ENCODE measurements at places on chromosomes 12 and 14.

DNA sequence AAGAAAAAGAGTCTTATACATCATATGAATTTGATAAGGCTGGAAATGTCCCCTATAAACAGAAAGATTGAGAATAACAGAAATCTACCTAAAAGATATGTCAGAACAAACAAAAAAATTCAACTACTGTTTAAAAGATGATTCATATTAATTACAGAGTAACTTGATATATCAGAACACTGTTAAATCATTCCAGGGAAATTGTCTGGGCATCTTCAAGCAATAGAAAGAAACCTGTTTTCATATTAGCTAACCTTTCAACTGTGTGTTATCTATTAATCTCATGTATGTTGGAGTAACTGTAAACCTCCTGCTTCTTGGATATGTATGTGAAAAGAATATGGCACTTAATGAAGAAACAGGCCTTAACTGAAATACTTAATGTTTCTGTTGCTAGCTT lies 96.7 kb downstream of the NUBPL start:
- no peak for DNase-seq

DNA sequence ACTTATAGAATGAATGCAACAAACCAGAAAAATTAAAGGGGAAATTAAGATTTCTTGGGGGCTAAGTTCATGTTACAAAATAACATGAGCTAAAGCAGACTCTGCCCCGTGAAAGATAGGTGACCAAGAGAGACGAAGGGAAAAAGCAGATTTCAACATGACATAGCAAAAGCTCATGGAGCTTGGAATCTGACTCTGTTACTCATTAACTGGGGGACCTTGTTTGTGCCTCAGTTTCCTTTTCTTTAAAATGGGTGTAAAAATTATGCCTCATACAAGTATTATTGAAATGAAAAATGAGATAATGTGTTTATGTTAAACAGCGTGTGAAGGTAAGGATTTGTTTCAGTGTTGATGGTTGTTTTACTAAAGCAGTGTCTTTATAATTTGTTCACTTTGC lies 11.5 kb downstream of the BICDL1 start:
- DNase-seq, result no peak

- DNase-seq, result no peak
These were observed 154.1 kb downstream of the SRGAP1 start for GRCh38 chr12:63998584-63998983.

GRCh38 chr14:101174980-101175606 lies 271.6 kb upstream of the RTL1 start:
- DNase-seq, result no peak

DNA sequence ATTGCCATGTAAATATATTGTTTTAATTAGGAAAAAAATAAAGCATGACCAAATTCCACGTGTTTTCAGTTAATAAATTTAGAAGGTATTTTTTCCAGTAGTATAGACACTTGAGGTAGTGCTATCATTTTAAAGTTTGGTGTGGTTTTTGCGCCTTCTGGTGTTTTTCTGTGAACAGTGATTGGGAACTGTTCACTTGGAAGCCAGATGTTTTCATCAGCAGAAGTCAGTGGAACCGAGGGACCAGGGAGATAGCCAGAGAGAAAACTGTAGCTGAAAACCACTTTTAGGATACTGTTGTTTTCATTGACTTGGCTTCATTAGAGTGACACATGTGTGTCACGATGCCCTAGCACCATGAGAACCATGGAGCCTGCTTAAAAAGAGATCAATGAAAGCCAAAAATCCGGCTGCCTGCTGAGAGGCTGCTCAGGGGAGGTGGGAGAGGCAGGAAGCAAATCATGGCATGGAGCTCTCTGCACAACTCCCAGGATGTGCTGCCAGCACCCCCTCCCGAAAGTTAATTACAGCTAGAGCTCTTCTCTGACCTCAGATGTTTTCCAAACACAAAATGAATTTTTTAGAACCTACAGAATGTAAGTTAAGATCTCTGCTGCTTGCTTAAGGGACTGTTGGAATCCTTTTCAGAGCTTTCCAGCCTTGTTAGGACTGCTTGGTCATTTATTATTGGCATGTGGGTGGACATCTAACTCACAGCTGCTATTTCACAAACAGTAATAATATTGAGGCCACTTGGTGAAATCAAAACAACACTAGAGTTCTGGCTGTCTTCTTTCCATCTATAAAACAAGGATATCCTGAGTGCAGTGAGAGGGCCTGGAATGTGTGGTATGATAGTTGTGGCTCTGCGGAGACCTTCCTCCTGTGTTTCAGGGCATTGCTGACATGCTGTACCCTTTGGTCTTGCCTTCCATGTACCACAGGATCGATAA lies 192.3 kb downstream of the ANO4 start:
- no peak for DNase-seq

GRCh38 chr12:104581005-104581570 lies 124.3 kb downstream of the CHST11 start:
- DNase-seq, result no peak

DNA sequence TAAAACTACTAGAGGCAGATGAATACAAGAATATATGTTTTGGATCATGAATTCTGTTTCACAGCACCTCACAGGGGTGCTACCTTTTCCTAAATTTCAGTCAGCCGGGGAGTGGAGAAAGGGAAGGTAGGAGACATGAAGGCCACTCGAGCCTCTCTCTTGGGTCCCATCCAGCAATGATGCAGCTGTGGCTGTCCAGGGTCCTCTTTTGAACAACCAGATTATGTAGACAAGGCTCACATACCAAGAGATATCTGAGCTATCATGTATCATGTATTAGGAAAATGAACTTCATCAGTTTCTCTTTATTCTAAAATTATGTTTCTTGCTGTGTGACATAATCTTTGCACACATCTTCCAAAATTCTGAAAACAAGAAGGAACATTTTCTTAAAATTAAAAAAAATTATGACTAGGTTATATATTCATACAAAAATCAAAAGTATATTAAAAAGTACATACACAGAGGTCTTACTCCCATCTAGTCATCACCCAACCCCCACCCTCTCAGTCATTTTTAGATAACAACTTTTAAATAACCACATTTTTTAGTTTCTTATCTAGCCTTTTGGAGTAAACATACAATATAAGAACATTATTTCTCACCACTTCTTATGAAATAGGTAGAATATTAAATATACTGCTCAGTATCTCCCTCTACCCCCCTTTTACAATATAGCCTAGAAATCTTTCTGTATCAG lies 88.7 kb downstream of the ACADS start:
- no peak for DNase-seq

- no peak for DNase-seq
These were observed 45.1 kb upstream of the KITLG start for GRCh38 chr12:88625356-88625755.

- no peak for DNase-seq
These were observed 808 bp downstream of the MSI1 start for GRCh38 chr12:120367924-120368788.

GRCh38 chr14:32552766-32553165 lies 223.7 kb downstream of the AKAP6 start:
- DNase-seq, result no peak

Measured in inflammatory macrophage treated with lipopolysaccharide for 1 hour (primary cell).